ENCODE measurements at places on chromosomes 5 and 9.

DNA sequence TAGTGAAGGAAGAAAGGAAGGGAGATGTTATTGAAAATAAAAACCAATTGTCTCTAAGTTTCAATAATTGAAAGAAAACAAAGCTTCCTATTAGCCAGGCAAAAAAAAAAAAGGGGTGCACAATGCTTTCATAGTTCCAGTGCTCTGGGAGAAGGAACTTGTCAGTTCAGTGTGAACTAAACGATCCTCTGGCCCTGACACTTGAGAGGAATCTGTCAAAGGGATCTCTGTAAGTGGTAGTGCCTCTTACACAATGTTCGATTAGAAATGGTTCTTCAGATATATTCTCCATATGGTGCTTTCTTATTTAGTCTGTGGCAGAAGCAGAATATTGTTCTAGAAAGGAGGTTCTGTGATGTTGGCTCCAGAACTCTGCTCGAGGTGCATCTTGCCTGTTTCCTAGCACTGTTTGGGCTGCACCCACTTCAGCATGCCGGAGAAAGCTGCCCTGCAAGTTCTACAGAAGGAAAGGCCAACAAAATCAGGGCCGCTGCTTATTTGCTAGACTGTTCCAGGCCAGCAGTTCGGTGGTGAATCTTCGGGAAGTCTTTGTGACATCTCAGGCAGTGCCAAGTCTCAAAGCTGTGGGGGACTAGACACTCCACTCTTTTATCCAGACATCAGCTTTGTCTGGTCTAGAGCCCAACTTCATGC is 90.9 kb downstream of the PIK3R1 start:
- no peak for DNase-seq

GRCh38 chr9:22992780-22993179 is 546.2 kb downstream of the DMRTA1 start:
- no peak for DNase-seq

- no peak for DNase-seq
Measured at GRCh38 chr5:96636046-96636445, 26.1 kb upstream of the CAST start.

- DNase-seq: no peak
Measured at GRCh38 chr9:89177012-89177943, 1.3 kb downstream of the SHC3 start.

- DNase-seq: no peak
Measured at GRCh38 chr5:164472165-164472564, 966.7 kb downstream of the MAT2B start.

DNA sequence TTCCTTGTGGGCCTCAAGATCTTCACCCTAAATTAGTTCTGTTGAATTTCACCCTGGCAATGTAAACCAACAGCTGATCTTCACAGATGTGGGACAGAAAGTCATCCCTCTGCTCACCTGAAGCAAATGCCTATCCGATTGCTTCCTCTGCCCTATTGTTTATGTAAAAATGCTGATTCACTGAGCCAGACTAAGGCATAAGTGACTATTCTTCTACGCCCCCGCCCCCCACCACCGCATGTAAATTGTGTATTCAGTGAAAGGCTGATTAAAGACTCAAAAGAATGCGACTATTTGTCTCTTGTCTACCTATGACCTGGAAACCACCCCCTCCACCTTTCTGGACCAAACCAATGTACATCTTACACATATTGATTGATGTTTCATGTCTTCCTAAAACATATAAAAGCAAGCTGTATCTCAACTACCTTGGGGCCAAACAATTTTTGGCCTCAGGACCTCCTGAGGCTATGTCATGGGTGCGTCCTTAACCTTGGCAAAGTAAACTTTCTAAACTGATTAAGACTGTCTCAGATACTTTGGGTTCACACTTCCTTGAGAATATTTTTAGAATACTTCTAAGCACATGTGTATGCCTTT is 129.7 kb upstream of the BOD1 start:
- DNase-seq: no peak

- DNase-seq: no peak
Measured at GRCh38 chr5:132025403-132025971, 14.0 kb upstream of the ACSL6 start.

GRCh38 chr5:97266576-97266975 is 83.5 kb upstream of the RIOK2 start:
- DNase-seq: no peak

DNA sequence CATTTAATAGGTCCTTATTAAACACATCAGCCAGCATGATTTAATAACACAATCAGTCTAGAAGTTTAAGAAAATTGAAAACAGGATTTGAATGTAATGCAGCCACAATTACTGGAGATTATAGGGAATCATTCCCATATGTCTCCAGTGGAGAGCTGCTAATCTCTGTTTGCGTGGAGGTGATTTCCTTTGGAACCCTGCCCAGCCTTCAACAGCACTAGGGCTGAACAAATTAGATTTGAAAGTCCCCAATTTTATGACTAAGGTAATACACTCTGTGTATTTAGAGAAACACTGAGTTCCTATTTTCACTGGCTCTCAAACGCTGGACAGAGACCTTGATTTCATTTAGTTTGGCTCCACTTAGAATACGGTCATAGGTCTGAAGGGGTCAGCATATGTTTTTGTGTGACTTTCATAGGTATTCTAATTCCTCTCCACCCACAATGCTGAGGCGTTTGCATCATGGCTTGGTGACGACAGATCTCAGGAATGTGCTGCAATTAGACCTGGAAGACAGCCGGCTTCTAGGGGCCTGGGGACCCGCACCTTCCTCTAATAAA is 508.3 kb downstream of the EBF1 start:
- no peak for DNase-seq

GRCh38 chr5:2746561-2747032 is 4.9 kb downstream of the IRX2 start:
- DNase-seq: no peak

DNA sequence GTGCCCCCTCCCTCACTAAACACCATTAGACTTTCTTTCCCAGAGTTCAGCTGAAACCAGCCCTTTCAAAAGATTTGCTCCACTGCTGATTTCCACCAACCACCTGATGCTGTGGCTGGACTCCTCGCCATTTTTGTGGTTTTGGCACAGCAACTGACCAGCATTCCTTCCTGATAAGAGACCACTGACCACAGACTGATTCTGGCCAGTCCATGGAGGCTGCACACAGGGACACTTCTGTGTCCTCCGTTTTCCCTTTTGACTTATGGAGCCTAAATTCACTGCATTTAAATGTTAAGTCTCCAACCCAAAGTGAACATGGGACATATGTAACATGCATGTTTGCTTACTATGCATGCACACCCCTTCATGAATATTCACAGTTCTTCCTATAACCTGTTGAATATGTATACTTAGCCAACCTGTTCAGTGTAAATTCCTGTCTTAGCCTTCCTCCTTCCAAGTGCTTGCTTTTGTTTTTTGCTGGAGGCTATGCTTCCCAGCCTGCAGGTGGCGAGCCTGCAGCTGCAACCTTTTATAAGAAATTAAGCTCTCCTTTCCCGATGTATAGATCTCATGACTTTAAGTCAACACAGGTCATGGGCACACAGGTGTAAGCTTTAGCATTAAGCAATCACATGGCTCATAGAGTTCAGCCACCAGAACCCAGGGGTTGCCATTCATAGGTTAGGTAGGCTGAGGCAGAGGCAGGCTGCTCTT is 78.7 kb downstream of the ACTL7B start:
- no peak for DNase-seq

GRCh38 chr9:115877852-115878438 is 275.6 kb upstream of the PAPPA start:
- no peak for DNase-seq

- DNase-seq: no peak
Measured at GRCh38 chr9:90053027-90053426, 448.2 kb downstream of the GADD45G start.

- no peak for DNase-seq
Measured at GRCh38 chr9:84139296-84140070, 158.9 kb downstream of the RMI1 start.

DNA sequence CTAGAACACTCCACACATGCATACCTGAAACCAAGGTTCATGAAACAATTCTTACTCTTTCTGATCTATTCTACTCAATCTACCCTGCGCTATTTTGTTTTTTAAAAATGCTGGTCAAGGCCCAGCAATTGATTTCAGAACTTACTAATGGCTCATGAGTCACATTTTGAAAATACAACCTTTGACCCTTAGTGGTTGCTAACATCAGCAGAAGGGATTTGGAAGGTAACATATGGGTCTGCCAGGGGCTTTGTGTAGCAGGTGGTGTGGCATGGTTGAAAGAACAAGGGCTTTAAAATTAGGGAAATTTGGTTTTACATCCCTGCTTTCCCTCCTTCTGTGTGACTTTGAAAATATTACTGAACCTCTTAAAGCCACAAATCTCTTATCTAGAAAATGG is 101.4 kb downstream of the ATG10 start:
- DNase-seq: no peak

- no peak for DNase-seq
Measured at GRCh38 chr9:101140764-101141163, 112.2 kb downstream of the PLPPR1 start.

DNA sequence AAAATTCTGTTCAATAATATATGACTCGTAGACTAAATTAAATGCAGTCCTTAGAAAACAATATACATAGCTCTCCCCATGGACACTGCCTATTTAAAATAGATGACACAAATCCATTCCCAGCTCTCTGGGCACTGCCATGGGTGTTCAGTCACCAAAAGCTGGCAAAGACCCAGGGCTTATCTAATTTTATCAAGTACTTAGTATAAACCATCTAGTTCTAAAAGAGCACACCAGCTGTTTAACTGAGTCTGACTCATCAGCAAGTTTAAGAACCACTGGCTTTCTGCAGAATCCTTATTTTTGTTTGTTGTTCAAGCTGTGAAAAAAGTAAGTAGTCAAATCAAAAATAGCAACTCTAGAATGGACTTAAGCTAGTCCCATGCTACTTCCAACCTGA is 107.6 kb downstream of the PLPP1 start:
- DNase-seq: no peak

Measured in activated T-helper 1 cell treated with anti-CD3 and anti-CD28 coated beads, Interleukin-2, amount 50 U/mL, for 16 hours (primary cell).